Daoy (cell line): ENCODE measurements at places on chromosomes 12 and 14.

- no peak for DNase-seq
Observed at GRCh38 chr14:72480464-72481243, 413.2 kb downstream of the DPF3 start.

DNA sequence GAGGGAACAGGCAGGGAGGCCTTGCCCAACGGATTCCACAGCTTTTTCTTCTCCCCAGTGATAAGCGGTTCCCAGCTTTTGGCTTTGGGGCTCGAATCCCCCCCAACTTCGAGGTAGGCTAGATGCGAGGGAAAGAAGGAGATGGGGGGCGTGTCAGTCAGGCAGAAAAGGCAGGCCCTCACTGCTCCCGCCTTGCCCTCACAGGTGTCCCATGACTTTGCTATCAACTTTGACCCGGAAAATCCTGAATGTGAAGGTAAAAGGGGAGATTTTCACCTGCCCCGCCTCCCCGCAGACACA lies 4.9 kb downstream of the CPNE6 start:
- no peak for DNase-seq

DNA sequence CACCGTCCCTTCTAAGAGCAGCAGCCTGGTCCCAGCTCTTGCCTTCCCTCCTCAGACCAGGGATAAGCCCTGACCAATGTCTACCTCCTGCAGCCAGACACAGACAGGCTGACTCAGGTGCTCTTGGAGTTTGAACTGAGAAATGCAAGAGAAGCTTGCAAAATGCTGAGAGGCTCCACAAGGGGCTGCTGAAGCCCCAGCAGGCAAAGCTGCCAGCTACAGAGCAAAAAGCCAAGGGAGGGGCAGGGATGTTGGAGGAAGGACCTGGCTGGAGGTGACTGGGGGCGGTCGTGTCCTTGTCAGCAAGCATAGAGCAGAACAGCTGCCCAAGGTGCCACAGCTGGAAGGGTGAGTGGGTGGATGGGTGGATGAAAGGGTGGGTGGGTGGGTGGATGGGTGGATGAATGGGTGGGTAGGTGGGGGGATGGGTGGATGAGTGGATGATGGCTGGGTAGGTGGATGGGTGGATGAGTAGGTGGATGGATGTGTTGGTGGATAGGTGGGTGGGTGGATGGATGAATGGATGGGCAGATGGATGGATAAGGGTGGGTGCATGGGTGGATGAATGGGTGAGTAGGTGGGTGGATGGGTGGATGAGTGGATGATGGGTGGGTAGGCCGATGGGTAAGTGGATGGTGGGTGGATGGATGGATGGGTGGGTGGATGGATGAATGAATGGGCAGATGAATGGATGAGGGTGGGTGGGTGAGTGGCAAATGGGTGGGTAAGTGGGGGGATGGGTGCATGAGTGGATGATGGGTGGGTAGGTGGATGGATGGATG lies 4.0 kb upstream of the INF2 start:
- DNase-seq: no peak

DNA sequence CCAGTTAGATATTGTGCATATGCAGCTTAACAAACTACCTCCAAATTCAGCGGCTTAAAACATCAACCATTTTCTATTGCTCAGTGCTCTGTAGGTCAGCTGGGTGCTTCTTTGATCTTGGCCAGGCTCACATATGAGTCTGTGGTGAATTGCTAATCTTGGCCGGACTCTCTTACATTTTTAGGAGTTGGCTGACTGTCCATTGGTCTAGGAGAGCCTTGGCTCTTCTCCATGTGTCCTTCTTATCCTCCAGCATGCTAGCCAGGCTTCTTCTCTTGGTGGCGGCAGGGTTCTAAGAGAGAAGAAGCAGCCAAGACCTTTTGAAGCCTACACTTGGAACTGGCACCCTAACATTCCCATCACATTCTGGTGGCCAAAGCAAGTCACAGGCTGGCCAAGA lies 174.3 kb upstream of the PWP1 start:
- no peak for DNase-seq

GRCh38 chr12:118033323-118033722 lies 16.8 kb downstream of the RFC5 start:
- no peak for DNase-seq

DNA sequence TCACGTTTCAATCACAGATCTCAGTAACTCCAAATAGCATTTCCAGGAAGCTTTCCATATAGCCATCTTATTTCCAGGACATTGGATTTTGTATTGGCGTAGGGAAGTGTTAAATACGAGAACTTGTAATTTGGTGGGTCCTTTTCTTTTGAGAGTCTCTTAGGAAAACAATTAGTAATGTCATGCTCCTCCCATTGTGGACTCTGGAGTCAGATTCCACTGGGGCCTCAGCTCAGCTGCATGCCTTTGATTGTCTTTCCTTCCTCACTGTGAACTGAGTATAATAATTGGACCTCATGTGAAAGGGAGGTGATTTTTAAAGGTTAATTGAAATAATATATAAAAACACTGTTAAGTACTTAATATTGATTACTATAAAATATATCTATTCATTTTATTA lies 462.6 kb downstream of the NPAS3 start:
- DNase-seq: no peak

DNA sequence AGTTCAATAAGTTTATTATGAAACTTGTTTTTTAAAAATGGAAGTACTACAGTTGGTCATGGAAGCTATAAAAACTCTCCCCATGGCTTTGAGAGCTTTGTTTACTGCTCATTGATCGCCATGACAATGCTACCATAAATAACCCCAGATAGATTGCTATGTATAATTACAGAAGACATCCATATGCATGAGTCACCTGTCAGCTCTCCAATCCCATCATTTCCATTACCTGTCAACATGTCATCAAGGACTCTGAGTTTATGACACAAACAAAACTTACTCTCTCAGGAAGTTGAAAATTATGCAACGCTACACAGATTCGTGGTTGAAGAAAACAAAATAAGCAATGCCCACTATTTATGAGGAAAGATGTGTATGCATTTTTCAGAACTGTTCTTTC lies 144.4 kb downstream of the SEC23A start:
- no peak for DNase-seq

- DNase-seq: peak; percentile 50
Observed at GRCh38 chr12:121297435-121297991, 1.0 kb upstream of the CAMKK2 start.
